ENCODE measurements at places on chromosomes 12 and 14.

GRCh38 chr12:4320497-4320852, 538 bp upstream of the TIGAR start:
- no peak for DNase-seq

- DNase-seq = no peak
Observed at GRCh38 chr12:42473130-42473529, 116.4 kb downstream of the PRICKLE1 start.

- DNase-seq = no peak
Observed at GRCh38 chr14:102426796-102427195, 64.1 kb downstream of the TECPR2 start.

DNA sequence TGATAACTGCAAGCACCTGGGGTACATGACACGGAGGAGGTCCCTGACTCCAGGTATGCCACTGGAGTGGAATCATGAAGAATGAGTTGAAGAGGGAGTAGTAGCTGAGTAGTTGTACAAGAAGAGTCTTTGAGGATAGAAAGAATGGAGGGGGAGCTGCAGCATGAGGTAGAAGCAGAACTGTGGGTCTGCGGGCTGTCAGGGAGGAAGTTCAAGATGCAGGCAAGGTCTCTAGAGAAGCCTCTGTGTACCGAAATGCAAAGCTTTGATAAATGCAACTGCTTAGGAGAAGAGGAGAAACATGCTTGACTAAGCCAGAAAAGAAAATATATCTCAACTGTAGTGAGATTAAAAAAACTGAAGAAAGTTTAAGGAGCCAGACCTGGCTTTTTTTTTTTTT, 91.5 kb downstream of the CPNE8 start:
- DNase-seq = no peak

- no peak for DNase-seq
Observed at GRCh38 chr14:95500772-95501401, 15.6 kb downstream of the SYNE3 start.

DNA sequence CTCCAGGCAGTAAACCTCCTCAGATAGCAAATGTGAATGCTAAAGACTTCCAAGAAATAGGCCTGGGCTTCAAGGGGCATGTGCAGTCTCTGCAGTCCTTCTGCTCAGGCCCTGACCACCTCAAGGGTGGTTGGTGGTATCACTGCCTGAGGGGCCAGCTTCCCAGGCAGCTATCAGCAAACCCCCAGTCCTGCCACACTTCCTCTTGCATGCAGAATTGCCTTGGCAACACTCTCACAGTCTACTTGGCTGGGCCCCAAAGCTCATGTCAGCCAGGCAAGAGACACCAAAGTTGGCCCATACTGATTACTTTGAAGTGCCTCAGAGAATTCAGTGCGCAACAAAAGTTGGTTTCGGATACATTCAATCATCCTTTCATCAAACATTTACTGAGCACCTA, 3.5 kb upstream of the ASB8 start:
- no peak for DNase-seq

DNA sequence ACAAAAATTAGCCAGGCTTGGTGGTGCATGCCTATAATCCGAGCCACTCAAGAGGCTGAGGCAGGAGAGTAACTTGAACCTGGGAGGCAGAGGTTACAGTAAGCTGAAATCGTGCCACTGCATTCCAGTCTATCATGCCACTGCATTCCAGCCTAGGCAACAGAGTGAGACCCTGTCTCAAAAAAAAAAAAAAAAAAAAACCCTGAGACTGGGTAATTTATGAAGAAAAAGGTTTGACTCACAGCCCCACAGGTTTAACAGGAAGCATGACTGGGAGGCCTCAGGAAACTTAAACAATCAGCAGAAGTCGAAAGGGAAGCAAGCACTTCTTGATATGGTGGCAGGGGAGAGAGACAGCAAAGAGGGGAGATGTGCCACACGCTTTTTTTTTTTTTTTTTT, 123.2 kb downstream of the GXYLT1 start:
- no peak for DNase-seq

- DNase-seq = no peak
Observed at GRCh38 chr14:75757644-75758402, 96.8 kb downstream of the TTLL5 start.

DNA sequence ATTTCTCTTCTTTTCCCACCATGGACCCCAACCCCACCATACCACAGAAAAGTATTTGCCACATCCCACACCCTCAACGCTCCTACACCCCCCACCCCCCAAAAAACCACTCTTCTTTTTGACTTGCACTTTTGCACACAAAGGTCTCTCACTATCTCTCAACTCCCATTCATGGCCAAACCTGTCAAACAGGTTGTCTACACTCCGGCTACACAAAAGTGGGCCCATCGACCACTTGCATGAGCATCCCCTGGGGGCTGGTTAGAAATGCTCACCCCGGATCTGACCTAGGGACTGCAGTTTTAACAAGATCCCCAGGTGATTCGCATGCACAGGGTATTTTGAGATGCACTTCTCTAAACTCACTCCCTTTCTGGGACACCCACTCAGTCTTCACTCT, 248.2 kb downstream of the DPF3 start:
- DNase-seq = no peak

DNA sequence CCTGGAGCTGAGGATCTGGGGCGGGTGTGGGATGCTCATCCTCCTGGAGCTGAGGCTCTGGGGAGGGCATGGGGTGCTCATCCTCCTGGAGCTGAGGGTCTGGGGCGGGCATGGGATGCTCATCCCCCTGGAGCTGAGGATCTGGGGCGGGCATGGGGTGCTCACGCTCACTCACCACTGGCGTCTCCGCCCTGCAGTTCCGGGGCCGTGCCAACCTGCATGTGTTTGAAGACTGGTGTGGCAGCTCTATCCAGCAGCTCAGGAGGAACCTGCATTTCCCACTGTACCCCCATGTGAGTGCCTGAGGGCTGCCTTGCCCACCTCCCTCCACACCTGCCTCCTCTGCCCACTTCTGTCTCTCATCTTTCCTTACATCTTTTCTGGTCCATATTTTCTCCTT, 84.4 kb downstream of the B4GALNT3 start:
- no peak for DNase-seq

- DNase-seq = no peak
Observed at GRCh38 chr12:115823635-115824034, 453.9 kb downstream of the MED13L start.

GRCh38 chr14:75470238-75470797, 42.5 kb downstream of the JDP2 start:
- DNase-seq = no peak

- DNase-seq = peak; percentile 60
Observed at GRCh38 chr12:109098183-109098604, 797 bp downstream of the UNG start.

DNA sequence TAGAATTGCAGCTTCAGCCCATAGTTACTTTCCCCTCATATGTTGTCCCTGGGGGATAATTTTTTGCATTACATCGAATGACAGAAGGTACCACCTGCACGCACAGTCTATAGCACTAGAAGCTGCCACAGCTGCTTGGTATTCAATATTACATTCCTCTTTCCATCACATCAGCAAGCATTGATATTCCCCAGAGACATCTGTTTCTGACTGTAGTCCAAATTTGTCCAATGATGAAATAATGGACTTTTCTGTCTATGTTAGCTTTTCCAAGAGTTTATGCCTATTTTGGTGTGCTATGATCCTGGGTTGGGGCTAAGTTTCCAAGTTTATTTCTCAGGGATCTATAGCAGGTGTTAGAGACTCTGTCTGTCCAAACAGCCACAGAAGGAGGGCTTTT, 335.4 kb downstream of the LRIG3 start:
- DNase-seq = no peak

- DNase-seq = no peak
Observed at GRCh38 chr14:103402695-103403094, 17.5 kb downstream of the MARK3 start.

DNA sequence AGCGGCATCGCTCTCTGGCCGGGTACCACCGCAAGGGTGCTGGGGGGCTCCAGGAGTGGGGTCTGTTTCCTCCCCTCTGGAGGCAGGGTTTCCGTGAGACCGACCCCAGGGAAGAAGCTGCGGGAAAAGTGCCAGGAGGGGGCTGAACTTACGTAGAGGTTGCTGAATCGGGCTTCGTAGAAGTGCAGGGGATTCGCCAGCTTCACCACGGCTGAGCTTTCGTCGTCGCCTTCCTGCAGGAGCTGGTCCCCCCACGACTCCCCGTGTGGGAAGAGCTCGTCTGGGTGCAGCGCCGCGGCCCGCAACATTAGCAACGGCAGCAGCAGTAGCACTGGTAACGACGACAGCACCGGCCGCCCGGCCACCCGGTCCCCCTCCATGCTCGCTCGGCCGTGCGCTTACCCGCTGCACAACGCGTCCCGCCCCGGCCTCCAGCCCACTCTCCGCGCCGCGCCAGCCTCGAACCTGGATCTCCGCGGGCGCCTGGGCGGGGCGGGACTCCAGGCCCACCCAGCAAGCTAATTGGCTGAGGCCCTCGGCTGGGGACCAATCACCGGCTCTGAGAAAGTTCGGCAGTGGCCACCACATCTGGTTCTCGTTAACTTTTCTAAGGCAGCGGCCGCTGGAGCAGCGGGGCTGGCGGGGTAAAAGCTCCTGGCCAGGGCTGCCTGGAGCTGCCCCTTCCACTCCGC, at the start of gene NID2:
Gene NID2 (minus strand): TSS at position 445 of the 692 bp plus-strand sequence. CDS start 65 bp downstream, at position 380.
- DNase-seq = no peak

- DNase-seq = no peak
Observed at GRCh38 chr12:131013118-131013517, 59.4 kb downstream of the ADGRD1 start.

- DNase-seq = peak; percentile 44
Observed at GRCh38 chr14:67643713-67644112, 24.0 kb downstream of the ARG2 start.

- no peak for DNase-seq
Observed at GRCh38 chr12:40086471-40086870, 19.4 kb downstream of the SLC2A13 start.

DNA sequence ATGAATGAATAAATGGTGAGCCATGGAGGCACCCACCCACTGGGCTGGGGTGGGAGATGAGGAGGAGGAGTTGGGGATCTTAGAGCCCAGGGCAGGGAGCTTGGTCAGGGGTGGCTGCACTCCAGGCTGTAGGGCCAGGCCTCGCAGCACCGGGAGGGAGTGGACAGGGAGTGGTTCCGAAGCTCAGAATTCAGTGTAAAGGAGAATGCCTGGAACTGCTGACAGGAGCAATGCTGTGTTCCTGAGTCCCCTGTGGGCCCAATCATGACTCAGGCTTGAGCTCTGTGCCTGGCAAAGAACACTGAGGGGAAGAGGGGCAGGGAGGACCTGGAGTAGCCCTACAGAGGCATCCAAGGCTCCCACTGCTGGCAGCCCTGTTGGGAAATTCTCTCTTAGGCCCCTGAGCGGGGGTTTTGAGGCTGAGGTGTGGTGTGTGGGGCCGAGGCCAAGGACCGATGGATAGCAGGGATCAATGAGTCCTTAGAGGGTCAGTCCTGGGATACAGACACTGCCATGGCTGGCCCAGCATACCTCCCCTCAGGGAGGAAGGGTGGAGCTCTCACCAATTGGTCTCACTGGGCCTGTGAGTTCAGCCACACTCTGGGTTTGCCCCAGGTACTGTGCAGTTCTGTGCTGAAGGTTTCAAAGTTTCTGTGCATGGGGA, 9.5 kb upstream of the RABGGTA start:
- DNase-seq = no peak

DNA sequence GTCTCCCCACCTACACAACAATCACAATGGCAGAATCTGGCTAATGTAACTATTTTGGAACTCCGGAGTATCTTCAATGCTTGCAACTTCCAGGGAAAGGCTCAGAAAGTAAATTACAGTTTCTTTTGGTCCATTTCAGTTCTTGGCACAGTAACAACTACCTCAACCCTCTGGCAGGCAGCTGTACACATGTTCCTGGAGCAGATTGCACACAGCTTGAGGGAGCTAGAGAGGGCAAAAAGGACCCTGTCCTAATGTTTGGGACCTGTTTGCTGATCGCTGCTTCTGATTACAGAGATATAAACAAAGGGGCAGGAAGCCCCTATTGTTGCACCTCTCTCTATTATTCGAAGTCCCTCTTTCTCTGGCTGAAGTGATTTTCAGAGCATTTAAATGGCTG, 35.2 kb upstream of the SLC38A1 start:
- DNase-seq = no peak

GRCh38 chr12:51837286-51837685, 11.2 kb downstream of the FIGNL2 start:
- no peak for DNase-seq

DNA sequence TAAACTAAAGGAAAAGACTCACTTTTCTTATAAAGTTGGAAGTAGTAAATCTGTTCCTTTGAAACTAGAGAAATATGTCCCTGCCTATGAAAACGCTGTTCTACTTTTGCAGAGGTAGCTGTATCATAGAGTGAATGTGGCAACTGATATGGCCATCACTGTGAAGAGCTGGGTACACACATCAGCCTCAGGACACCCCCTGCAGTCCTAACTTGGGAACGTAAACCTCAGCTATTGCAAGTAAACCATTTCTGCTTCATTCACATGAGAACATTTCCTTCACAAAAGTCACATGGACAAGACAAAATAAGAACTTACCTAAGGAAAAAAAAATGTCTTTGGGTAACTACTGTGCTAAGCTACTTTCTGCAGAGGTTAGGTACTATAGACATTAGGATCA, 233.3 kb upstream of the PPFIA2 start:
- no peak for DNase-seq

DNA sequence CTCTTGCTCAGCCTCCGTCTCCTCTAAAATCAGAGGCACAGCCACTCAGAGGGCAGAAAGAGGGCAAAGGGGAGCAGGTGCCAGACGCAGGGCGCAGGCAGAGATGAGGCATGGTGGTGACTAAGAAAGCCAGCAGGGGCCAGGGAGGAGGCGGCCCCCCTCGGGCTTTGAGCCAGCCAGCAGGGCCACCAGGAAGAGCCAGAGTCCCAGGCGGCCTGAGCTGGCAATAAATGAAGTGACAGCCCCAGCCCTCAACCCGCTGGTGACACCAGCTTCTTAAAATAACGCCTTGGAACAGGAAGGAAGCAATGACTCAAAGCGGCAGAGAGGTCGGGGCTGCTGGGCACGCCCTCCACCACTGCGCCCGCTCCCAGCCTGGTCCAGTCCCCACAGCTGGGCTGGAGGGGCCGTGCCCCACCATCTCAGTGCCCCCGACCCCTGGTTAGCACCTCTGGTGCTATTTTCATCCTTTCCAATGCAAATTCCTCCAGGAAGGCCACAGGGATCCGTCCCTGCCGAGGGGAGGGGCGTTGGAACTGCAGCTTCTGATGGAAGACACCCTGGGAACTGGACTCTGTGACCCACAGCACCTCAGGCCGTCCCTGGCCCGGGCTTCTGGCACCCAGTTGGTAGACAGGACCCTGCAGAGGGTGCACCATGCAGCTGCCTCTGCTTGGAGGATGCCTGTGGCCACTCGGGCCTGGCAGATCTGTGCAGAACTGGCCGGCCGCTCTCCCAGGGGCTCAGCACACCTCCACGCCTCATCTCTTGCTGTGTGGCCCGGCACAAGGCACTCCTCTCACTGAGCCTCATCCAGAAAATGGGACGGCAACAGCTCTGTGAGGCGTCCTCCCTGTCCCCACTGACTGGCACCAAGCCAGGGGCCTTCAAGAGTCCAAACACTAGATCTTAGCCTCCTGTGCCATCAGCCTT, 113.7 kb downstream of the NCOR2 start:
- peak; percentile 93 for DNase-seq

- peak; percentile 9 for DNase-seq
Observed at GRCh38 chr14:32400480-32400879, 71.4 kb downstream of the AKAP6 start.

All from LoVo (cell line).